Stimulated activated CD8-positive, alpha-beta memory T cell treated with anti-CD3 and anti-CD28 coated beads, Interleukin-2, amount 100 ng/mL, for 1 hour (primary cell): ENCODE measurements at places on chromosomes 5 and 9.

DNA sequence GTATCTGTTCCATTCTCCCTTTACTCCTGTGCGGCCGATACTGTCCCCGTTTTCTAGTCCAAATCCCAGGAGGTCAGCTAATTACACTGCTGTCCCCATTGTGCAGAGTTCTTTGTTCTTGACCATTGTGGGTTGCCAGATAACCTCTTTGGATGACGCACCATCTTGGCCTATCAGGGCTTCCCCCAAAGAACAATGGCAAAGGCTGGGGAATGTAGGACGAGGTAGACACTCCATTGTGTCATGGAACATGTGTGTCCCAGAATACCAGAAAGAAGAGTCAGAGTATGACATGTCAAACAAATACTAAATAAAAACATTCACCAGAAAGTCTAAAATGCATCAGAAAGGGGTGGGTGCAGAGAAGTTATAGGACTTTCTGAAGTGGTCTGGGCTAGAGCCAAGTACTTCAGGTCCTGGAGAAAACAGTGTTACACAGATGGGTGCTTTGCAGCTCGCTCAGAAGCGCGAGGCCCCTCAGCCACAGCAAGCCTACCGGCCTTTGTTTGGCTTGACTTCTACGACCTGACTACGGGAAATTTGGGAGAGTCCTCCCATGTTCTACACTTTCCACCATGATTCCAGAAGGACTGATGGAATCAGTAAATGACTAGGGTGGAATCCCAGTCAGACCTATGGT is 83.2 kb upstream of the SSBP2 start:
- no peak for DNase-seq

- no peak for DNase-seq
Observed at GRCh38 chr9:1528456-1528855, 478.3 kb downstream of the DMRT2 start.

GRCh38 chr9:18720691-18721090 is 246.7 kb downstream of the ADAMTSL1 start:
- DNase-seq: no peak

GRCh38 chr5:95191330-95191729 is 93.6 kb downstream of the MCTP1 start:
- no peak for DNase-seq

GRCh38 chr5:135446615-135447014 is 533 bp downstream of the DCANP1 start:
- DNase-seq: no peak

DNA sequence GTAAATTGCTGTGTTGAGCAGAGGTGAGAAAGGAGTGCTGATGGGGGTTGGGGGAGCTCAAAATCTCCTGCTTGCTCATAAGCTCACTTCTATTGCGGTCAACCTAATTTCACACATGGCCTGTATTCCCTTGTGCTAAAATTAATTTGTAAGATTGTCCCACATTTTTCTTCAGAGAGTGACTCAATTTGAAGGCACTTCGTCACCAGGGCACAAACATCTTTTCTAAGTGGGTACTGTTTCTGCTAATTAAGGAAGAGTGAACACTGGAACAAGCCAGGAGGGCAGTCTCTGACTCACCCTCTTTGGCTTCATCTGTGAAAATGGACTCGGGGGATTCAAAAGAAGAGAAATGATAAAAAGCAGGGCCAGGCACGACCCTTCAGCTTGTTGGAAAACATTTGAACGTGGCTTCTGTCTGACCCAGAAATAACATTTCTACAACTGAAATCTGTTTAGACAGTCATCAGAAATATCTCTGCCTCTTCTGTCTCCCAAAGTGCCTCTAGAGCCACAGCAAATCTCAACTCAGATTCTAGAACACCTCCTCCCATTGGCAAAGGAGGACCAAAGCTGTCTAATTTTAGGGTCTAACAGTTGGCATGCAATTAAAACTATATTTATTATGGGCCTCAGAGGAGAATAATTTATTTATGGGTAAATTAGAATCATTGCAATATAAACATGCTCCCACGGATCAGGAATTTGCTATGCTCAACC is 49.8 kb downstream of the FEM1C start:
- DNase-seq: no peak

DNA sequence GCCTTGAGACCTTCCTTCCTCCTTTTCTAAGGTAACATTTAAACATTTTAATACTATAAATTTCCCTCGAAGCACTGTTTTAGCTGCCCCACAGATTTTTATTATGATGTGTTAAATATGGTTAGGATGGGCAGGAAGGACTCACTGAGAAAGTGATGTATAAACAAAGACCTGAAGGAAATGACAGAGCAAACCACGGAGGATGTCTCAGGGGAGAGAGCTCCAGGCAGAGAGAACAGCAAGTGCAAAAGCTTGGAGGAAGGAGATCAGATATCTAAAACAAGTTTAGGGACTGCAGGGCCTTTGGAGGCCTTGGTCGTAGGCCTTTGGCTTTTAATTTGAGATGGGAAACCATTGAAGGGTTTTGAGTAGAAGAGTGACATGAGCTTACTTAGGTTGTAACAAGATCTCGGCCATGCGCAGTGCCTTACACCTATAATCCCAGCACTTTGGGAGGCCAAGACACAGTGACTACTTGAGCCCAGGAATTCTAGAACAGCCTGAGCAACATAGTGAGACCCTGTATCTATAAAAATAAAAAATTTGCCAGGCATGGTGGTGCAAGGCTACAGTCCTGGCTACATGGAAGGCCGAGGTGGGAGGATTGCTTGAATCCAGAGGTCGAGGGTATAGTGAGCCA is 35.5 kb upstream of the LRRTM2 start:
- no peak for DNase-seq

DNA sequence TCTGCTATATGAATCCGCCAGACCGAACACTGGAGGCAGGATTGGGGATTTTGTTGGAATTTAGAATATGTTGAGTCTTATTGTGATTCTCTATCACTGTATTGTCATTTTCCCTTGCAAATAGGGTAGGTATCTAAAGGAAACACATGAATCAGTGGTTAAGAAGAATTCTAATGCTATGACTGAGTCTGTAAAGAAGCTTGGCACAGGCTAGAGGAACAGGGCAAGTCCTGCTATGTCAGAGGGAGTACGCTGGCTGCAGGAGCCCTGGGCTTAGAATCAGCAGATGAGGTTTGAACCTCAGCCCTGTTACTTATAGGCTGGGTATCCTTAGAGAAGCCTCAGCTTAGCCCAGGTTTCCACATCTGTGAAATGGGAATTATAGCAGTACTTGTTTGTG is 198.1 kb downstream of the NR3C1 start:
- no peak for DNase-seq

- no peak for DNase-seq
Observed at GRCh38 chr5:96478983-96479382, 45.9 kb upstream of the PCSK1 start.

DNA sequence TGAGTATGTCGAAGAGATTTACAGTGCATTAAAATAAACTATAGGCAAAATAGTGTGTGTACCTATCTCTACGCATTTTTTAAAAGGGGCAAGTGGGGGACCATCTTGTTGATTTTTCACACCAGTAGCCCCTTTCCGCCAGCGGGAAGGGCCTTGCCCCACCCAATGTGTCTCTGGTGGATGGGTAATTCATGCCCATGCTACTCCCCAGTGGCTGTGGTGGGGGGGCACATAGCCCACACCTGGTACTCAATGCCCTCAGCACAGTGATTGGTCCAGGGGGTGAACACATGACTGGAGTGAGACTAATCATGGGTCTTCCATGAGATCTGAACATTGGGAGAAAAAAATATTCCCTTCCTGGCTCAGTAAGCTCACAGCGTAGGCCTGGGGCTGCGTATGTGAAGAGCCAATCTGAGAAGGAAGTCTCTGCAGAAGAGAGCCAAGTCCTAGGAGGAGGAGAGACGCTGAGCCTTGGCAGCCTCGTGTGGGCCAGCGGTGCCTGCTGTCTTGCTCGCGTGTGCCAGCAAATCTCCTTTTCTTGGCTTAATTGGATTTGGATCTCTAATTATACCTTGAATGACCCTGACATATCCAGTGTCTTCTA is 103.4 kb downstream of the ADAMTS2 start:
- DNase-seq: no peak

GRCh38 chr5:65790371-65791163 is 68.6 kb downstream of the NLN start:
- DNase-seq: no peak

GRCh38 chr5:42426016-42426415 is 2.8 kb downstream of the GHR start:
- no peak for DNase-seq

DNA sequence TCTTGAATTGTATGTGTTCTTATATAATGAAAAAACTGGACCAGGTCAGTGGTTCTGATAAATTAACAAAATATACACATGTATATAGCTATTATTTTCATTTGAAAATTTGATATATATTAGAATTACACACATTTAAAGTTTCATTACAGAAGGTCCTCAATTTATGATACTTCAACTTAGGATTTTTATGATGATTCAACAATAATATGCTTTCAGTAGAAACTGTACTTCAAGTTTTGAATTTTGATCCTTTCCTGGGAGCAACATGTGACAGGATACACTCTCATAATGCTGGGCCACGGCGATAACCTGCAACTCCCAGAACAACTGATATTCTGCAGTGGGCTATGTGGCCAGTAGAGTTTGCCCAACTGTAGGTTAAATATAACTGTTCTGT is 344.7 kb downstream of the TAF11L14 start:
- DNase-seq: no peak

- no peak for DNase-seq
Observed at GRCh38 chr5:36161361-36161760, 9.4 kb downstream of the SKP2 start.

GRCh38 chr9:116420993-116421538 is 266.0 kb upstream of the TRIM32 start:
- no peak for DNase-seq

DNA sequence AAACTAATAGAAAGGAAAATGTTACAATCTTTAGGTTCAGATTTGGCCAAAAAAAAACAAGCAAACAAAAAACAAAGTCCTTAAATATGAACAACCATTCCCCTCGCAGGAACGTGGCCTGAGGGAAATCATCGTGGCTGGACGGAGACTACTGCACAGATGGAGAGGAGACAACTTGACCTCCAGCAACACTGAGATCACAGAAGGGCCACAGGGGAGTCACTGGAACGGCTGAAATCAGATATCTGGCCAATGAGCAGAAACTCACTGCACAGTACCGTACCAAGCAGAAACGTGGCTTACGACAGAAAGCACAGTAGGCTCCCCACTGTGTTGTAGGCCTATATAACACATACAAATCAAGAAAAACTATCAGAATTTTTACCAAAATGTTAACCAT is 27.7 kb downstream of the CAMSAP1 start:
- no peak for DNase-seq

GRCh38 chr9:27059907-27060306 is 49.1 kb upstream of the TEK start:
- DNase-seq: no peak
